ENCODE measurements at places on chromosomes 2 and 18.
A peak's percentile ranks its signal among the peaks of the same experiment; 100 is the strongest.

DNA sequence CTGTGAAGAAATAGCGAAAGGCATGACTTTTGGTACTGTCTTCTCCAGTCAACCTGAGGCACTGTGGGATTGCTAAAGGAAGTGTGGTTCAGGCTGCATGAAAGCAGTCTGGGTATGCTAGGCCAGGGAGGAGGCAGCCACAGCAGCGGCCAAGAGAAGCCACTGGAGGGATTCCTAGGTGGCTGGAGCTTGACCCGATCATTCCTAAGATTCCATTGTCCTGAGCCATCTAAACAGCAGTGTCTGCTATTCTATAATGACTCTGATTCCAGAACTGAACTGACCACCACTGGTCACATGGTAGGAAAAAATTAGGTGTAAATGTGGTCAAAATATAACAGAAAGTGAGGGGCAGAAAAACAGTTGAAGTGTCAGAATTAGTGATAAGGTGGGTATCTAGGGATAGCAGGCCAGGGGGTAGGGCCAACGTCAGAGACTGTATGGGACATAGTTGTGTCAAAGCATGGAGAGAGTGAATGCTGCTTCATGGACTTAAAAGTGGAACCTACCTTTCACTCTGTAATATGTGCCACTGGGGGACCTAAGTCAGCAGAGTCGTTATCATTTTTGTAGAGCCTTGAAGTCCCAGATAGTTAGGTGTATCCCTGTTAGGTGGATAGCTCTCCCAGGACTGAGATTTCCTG is 204.6 kb downstream of the CTNNA2 start:
- peak; percentile 27 for DNase-seq

DNA sequence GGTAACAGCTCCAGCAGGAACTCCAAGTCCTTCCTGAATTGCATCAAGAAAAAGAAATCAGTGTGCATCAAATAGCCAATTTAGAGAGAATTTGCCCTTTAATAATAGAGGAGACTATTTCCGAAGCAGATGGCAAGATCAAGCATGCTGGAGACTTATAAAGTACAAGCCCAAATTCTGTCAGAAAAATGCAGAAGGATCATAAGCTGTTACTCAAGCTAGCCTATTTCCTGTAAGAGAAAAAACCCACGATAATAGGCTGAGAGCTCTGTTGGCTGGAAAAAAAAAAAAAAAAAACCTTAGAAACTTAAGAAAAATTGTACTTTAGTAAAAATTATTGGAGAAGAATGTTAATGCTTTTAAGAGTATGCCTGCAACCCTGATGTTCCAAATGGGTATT is 24.4 kb upstream of the ITM2C start:
- no peak for DNase-seq

GRCh38 chr2:120463527-120463926 is 117.6 kb downstream of the INHBB start:
- no peak for DNase-seq

DNA sequence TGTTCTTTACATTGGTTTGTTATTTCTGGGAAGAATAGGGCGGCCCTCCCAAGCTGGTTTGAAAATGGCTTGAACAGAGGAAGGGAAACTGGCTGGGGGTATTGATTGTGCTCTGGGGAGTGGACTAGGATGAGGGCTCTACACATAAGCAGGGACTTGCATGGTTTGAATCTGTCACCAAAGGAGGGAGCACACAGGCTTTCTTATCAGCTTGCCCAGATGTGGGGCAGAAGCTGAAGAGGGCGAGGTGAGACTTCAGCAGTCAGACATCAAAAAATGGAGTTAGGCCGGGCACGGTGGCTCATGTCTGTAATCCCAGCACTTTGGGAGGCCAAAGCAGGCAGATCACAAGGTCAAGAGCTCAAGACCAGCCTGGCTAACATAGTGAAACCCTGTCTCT is 7.2 kb upstream of the RAB12 start:
- DNase-seq: no peak

DNA sequence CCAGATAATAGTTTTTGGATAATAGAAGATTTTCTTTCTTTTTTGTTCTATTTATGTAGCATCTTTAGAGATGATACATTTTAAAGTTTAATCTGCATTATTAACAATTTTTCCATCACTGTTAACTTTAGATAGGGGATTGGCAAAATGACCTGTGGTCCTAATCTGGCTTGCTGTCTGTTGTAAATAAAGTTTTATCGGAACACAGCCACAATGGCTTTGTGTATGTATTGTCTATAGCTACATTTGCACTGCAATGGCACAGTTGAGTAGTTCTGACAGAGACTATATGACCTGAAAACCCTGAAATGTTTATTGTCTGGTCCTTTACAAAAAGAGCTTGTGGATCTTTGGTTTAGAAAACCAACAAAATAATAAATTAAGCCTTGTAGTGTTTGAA is 97.0 kb upstream of the CERS6 start:
- DNase-seq: no peak

- DNase-seq: no peak
These were observed 114.8 kb upstream of the SLC38A11 start for GRCh38 chr2:165070076-165070475.

GRCh38 chr2:24220554-24221291 is 45.9 kb downstream of the FAM228A start:
- no peak for DNase-seq

GRCh38 chr18:50902797-50903196 is 23.9 kb downstream of the ME2 start:
- DNase-seq: no peak

DNA sequence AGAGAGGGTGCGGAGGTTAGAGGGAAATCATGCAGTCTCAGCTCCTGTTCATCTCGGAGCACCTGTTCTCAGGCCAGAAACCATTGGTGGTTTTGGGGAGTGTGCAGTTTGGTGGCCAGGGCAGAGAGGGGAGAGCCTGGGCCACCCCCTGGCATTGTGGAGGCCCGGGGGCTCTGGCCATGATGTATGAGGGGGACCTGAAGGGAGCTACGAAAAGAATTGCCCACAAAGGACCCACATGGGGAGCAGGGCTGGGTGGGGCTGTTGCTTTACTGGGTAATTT is 87.7 kb downstream of the DGKD start:
- no peak for DNase-seq
